Omental fat pad (tissue), 4 donors: ENCODE measurements at places on chromosomes 7 and 10. TPM values are rescaled to one million over a fixed set of nuclear protein-coding genes. Genes with fewer than 3 reads are reported as not detected.

- no peak for DNase-seq
Observed at GRCh38 chr7:140616328-140616727, 24.3 kb downstream of the DENND2A start.

DNA sequence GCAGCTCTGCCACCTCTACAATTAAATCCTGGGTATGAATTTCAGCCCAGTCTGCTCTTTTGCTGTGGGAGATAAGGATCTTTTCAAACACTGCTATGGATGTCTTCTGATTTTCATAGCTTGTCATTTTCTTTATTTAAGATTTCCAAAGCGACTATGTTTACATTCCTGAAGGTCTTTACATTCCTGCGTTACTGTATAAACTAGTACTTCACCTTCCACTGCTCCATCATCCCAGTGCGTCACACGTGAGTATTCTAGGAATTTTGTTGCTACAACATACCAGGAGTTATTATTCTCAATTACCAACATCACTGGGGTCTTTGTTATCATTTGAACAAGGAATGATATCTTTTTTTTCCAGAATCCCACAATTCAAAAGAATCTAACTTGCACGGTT, 944.7 kb downstream of the SORCS3 start:
- DNase-seq = no peak

- no peak for DNase-seq
Observed at GRCh38 chr7:146022776-146023175, 93.8 kb upstream of the CNTNAP2 start.

GRCh38 chr7:37119296-37119860, 329.3 kb downstream of the ELMO1 start:
- DNase-seq = no peak

DNA sequence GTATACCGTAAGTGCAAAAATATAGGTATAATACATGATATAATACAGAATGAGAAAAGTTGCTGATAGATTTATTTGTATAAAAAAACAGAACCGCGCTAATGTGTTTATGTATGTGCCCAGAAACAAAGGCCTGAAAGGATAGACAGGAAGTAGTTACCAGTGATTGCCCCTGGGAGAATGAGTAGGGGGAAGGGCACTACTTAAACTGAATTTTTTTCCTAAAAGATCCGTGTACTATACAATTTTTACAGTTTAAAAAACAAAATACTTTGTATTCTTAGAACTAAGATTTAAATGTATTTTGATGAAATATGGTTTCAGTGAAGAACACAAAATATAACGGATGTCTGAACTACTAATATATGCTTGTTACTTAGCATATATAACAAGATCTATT, 2.9 kb downstream of the IPMK start:
- DNase-seq = no peak

The OR9A2 gene
- not detected for total RNA-seq

The NOBOX gene
- total RNA-seq = not detected

The HOGA1 gene
- 6.6 TPM for total RNA-seq
